ENCODE measurements at places on chromosomes 2 and 18.

GRCh38 chr2:52222128-52222527, 1190.2 kb upstream of the NRXN1 start:
- no peak for DNase-seq

DNA sequence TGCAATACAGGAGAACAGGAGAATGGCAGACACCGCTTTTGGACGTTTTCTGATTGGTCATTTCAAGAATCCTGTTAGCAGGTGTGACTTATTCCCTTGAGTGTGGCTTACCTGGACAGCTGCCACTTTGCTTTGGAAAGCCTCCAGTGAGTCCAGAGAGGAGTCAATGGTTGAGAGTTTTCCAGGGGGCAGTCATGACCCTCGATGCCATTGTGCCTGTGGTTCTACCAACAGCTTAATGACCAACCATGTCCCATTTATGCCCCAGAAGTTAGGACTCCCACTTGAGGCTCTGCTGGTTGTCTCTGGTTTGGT, 12.4 kb downstream of the IGFBP2 start:
- no peak for DNase-seq

- no peak for DNase-seq
Observed at GRCh38 chr18:12121175-12122042, 27.8 kb downstream of the ANKRD62 start.

DNA sequence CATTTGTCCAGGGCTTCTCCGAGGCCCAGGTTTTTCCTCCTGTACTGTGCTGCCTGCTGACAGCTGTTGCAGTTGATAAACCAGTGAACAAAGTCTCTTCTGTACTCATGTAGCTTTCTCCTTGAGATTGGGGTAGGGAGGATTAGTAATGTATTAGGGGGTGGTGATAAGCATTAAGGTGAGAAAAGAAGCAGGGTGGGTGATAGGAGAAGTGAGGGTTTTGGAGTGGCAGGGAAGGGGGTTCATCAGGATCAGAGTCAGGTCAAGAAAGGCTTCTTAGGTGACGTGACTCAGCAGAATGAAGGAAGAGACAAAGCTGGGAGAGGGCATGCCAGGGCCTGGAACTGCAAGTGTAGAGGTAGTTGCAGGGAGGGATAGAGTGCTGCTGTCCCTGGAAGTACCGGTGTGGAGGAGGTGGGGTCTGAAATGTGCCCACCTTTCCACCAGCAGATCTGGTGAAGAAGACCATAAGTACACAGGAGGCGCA, 48.7 kb downstream of the PKP4 start:
- no peak for DNase-seq

DNA sequence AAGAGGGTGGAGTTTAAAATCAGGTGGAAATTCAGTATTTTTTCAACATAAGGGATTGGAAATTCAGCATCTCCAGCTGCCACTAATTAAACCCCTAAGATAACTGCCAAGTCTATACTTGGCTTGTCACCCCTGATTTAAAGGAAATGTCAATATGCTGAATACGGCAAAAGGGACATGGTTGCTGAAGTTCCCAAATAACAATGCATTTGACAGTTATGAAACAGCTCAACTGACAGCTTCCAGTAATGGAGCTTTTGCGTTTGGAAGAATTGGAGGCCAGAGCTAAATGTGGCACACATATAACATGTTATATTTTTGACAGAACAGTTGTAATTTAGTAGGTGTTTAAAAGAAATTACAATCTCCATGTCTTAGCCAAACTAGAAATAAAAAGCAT, 1867.9 kb upstream of the LRRTM1 start:
- no peak for DNase-seq

DNA sequence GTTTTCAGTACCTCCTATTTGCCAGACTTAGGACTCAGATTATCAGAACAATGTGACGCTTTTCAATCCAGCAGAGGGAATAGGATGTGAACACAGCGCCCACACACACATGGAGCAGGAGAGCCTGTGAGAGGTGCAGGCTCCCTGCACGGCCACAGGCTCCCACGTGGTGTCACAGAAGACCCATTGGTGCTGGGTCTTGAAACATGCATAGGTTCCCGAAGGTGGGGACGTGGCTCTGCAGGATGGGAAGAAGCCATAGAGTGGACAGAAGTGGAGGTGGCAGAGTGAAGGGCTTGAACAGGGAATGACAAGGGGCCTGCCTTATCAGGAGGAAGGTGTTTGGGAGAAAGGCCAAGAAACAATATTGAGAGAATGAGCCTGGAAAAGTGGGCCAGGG, 78.5 kb upstream of the BCL2L11 start:
- no peak for DNase-seq

- DNase-seq = no peak
Observed at GRCh38 chr2:211981451-211981850, 557.2 kb downstream of the ERBB4 start.

DNA sequence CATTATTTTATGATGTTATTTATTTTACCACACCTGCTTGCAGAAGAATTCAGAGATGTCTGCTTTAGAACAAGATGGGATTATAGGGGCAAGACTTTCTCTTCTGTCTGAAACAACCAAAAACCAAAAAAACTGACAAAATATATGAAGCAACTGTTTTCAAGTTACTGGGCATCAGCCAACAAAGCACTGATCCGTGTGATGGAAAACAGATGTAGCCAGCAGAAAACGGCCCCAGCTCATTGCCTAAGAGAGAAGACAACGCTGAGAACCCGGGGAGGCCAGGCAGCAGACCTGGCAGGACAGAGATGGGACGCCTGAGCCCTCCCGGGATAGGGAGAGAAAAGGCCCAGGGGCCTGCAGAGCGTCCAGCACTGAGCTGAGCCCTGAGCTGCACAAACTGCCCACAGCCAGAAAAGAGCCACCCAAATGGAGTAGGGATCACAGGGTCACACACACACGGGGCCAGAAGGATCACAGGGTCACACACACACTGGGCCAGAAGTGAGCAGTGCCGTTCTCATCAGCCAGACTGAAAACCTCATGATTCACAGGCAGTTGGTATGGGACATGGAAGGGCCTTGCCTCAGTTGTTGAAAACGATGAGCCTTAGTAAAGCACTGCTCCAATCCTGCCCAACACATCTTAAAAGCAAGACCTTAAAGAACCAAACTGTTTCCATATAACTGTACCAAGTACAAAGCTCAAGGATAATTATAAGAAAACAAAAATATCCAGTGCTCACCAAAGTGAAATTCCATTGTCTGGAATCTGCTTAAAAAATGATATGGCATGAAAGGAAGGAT, 12.1 kb downstream of the PXDN start:
- DNase-seq = peak; percentile 56

- DNase-seq = no peak
Observed at GRCh38 chr2:17658251-17658843, 95.3 kb downstream of the SMC6 start.

- no peak for DNase-seq
Observed at GRCh38 chr2:54380670-54381069, 75.5 kb upstream of the SPTBN1 start.

DNA sequence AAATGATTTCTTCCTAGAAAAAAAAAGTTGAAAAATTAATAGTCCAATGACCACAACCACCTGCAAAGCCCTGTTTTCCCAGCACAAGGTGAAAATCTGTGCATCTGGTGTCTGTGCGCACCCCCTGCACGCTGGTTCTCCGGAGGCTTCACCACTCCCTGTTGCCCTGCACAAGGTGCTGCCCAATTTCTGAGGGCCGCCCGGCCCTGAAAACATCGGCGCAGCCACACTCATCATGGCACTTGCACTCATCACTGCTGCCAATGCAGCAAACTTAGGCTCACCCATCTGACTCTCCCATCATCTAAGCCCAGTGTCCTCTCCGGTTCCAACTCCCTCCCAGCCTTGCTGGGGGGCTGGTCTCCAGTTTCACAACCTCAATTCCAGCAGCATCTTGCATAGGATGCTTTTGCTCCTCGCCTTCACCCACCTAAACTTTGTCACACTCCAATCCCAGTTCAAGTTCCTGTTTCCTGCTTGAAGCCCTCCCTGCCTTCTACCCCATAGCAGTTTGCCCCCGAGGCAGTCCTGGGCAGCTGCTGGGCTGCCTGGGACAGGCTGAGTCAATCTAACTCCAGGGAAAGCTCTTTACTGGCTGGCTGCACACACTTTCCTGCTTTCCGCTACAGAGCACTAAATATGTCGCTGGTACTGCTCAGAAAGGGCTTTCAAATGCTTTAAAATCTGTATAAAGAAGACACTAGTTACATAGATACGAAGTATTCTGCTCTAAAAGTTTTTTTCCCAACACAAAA, 522.5 kb upstream of the ID2 start:
- DNase-seq = no peak

- no peak for DNase-seq
Observed at GRCh38 chr2:236085647-236086046, 82.5 kb downstream of the GBX2 start.

GRCh38 chr2:145524836-145525235, 1004.9 kb upstream of the ZEB2 start:
- no peak for DNase-seq

DNA sequence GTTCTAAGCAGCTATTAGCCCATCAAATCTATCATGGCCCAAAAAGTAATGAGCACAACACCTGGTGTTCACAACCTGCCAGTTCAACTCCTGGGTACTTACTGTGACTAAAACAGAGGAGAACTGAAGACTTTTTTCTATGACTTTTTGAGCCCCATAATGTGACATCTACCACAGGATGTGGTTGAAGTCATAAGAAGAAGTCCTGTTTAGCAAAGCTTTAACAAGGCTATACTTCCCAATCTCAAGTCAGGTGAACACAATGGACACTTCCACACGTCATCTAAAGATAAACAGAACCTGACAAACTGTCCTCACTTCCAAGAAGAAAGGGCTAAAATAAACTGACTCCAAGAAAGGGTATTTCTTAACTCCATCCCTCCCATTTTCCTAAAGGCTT, 138.8 kb downstream of the ATAD2B start:
- no peak for DNase-seq

- no peak for DNase-seq
Observed at GRCh38 chr2:181613241-181613640, 43.7 kb downstream of the CERKL start.

GRCh38 chr2:96945014-96945413, 41.4 kb downstream of the FAM178B start:
- no peak for DNase-seq

- DNase-seq = no peak
Observed at GRCh38 chr2:179612591-179613298, 248.7 kb downstream of the ZNF385B start.

DNA sequence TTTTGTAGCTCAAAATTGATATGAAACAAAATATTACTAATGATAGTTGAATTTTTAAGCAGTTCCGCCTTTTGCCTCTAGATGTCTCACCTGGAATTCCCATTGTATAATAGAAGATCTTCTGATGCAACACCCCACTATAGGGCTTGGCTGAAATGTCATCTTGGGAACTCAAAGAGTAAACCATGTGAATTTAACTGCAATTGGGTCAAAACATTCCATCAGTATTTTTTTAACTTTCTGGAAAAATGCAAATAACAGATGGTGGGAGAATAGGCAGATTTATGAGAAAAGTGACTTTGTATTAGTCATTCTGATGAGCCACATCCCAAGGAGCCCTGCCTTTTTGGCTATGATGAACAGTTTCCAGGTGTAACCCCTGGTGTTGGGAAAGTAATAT, 489.9 kb downstream of the NYAP2 start:
- peak; percentile 40 for DNase-seq

DNA sequence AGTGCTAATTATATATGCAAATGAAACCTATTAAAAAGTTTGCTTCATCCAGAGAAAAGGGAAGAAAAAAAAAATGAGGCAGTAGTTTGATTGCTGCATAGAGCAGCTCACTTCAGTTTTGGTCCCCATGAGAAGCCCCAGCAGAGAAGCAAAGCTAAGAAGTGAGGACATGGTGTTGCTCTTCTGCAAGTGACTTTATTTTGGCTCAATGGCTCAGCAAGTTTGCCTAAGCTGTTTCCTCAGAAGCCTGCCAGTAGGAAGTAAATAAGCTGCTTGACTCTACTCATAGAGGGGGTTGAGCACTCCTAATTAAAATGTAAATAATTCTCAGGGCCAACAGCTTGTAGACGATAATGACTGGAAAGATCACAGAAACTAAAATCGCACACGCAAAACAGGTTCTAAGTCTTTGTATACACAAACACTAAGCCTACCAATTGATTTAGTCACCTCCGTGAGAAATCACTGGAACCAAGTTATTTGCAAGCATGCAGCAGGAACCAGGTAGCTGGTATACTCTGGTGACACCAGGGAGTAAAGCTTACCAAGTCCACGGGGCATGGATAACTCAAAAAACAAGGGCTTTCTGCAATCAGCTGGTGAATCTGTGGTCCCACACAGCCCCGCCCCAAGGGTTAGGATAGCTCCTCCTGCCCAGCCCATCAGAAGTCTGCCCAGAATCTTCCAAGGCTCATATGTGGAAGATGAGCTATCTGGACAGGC, 39.7 kb upstream of the NABP1 start:
- DNase-seq = no peak

DNA sequence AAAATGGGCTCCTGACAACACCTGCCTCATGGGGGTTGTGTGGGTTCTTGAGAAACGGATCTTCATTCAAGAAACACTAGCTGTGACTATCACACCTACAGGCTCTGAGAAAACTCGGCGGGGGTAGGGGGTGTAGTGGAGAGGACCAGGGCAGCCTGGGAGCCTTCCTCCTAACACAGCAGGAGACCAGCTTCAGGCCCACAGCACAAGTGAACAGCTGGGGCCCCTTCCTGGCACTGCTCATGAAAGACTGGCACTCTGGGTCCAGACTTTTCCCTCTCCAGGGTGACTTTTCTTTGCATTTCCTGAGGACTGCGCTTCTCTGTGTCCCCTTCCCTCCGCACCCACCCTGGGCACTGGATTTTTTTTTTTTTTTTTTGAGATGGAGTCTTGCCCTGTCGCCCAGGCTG, 7.2 kb upstream of the SEMA4C start:
- no peak for DNase-seq

GRCh38 chr2:235523021-235523420, 29.2 kb downstream of the AGAP1 start:
- DNase-seq = no peak

GRCh38 chr2:198408171-198408570, 603.8 kb downstream of the PLCL1 start:
- no peak for DNase-seq

- no peak for DNase-seq
Observed at GRCh38 chr2:188570370-188570769, 278.7 kb downstream of the GULP1 start.

- no peak for DNase-seq
Observed at GRCh38 chr18:59263661-59264060, 9.6 kb downstream of the RAX start.

DNA sequence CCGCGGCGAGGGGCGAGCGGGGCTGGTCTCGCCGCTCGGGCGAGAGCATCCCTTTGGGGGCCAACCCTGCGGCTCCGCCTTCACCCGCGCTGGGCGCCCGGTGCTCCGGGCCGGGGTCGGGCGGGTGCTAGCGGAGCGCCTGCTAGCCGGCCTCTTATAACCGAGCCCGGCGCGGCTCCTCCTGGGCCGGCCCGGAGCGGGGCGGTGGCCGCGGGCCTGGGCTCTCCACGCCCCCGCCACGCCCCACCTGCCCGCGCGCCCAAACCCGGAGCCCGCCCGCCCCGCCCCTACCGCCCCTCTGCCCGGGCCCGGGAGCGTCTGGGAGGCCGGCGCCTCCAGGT, at the start of gene FOXI3:
Gene FOXI3, minus strand, starts transcription at position 129 of the 341 bp plus-strand sequence. CDS start 158 bp downstream, outside the sequence.
- DNase-seq = no peak

DNA sequence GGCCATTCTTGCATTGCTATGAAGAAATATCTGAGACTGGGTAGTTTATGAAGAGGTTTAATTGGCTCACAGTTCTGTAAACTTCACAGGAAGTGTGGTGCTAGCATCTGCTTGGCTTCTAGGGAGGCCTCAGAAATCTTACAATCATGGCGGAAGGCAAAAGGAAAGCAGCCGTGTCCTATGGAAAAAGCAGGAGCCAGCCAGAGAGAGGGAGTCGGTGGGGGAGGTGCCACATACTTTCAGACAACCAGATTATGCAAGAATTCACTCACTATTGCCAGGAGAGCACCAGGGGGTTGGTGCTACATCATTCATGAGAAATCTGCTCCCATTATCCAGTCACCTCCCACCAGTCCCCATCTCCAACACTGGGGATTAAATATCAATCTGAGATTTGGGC, 64.1 kb downstream of the CPS1 start:
- DNase-seq = no peak
